CD4-positive, alpha-beta T cell treated with Interleukin-12 subunit alpha and Interleukin-12 subunit beta, for 1 hour (primary cell): ENCODE measurements at places on chromosomes 16 and 17.

GRCh38 chr17:79840269-79840988 is 1.2 kb upstream of the CBX4 start:
- peak; percentile 33 for DNase-seq

GRCh38 chr17:52465407-52465806 is 306.9 kb upstream of the CA10 start:
- DNase-seq = no peak

DNA sequence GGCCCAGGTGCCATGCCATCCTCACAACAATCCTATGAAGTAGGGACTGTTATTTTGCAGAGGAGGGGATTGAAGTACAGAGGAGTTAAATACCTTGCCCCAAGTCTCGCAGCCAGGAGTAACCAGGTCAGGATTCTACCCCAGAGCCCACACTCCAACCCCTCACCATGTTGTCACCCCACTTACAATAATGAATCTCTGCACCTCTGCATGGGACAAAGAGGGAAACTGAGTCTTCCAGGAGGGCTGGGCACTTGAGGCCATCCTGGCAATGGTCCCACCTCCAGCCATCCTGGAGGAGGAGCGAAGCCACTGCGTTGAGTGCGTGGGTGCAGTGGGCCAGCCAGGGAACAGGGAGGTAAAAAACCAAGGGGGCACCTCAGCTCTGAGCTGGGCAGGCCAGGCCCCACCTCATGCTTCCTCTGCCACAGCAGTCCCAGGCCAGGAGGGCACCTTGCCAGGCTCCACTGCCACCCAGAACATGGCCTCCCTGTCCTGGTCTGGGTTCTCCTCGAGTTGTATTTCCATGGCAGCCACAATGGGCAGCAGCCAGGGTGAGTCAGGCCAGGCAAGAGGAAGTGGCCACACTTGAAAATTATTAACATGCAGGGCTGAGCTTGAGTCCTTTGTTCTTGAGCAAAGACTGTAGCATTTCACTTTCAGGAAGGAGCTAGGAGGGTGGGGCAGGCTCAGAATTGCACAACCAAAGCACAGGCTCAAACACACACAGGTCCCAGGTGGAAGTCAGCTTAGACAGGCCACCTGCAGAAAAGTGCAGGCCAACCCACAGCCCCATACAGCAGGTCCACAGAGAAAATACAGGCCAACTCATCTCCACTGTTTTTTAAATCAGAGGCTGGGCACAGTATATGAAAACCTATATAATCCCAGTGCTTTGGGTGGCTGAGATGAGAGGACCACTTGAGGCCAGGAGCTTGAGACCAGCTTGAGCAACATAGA is 52.1 kb downstream of the CUEDC1 start:
- DNase-seq = peak; percentile 9

- no peak for DNase-seq
These were observed 50.0 kb downstream of the SF3B3 start for GRCh38 chr16:70573451-70574121.

- no peak for DNase-seq
These were observed 18.6 kb downstream of the NOD2 start for GRCh38 chr16:50711862-50712559.

- no peak for DNase-seq
These were observed 13.7 kb downstream of the MYO18A start for GRCh38 chr17:29166507-29166887.

- no peak for DNase-seq
These were observed 737.5 kb downstream of the KCNJ2 start for GRCh38 chr17:70906808-70907207.

GRCh38 chr17:45958994-45959665 is 39.9 kb upstream of the STH start:
- no peak for DNase-seq

DNA sequence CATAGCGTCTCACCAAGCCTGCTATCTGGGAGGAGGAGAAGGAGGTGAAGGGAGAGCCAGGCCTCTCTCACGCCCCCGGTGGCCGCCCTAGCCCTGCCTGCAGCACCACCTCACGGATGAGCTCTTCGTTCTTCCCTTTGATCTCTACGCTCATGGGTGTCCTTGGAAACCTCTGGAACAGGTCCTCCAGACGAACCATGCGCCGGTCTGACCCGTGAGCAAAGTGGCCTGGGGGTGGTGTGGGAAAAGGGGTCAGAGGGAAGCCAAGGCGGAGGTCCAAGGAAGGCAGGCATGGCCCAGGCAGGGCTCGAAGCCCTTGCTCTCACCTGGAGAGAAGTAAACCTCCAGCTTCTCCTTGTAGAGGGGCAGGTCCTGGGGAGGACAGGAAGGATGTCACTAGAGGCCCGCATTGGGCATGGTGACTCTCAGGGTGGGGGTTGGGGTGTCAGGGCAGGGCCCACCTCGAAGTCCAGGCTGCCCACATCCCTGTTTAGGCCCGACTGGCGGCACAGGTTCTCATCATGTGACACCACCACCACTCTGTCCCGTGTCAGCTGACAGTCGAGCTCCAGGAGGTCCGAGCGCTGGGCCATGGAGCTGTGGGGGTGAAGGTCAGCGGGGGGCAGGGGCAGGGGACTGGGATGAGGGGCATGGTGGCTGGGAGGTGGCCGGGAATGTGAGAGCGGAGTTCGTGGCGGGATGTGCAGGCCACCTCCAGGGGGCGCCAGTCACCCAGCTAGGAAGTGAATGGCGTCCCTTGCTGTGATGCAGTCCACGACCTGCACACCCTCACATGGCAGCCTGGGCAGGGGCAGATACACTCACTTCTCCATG is 923 bp downstream of the GDPD3 start:
- peak; percentile 62 for DNase-seq

- DNase-seq = no peak
These were observed 113.1 kb downstream of the RAP1GAP2 start for GRCh38 chr17:2909175-2909845.

- DNase-seq = no peak
These were observed 12.9 kb downstream of the TTYH2 start for GRCh38 chr17:74226252-74226651.
